ENCODE measurements at places on chromosomes 3 and 15.

DNA sequence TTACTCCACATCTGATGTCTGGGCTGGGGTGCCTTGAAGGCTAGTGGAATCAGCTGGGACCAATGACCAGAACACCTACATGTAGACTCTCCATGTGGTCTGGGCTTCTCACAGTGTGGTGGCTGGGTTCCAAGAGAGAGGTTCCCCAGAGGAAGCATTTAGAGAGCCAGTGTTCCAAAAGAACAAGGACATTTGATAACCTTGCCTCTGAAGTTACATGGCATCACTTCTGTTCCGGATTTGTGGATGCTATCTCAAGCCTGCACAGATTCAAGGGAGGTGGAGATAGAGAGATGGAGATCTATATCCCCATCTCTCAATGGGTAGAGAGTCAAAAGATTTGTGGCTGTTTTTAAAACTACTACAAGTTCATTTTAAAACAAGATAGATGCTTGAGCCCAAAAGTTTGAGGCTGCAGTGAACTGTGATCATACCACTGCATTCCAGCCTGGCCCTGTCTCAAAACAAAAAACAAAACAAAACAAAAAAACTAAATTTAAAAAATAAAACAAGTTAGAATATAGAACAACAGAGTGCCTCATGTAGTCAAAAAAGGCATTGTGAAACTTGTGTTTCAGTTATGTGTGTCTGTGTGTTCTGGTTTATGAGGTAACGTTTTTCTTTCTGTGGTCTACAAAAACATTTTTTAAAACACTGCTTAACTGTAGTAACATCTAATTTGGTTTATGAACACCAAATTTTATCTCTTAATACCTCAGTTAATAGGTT is 44.8 kb downstream of the PDE8A start:
- peaks cover 23% of the 10 kb centered on the region for H3K4me1 ChIP-seq
- peaks cover 2% of the 10 kb centered on the region for H3K27me3 ChIP-seq
- peak overlapping the region; percentile 43 for H3K27ac ChIP-seq

- H3K4me3 ChIP-seq: no peak overlapping the region
- H3K27ac ChIP-seq: no peak overlapping the region
- H3K36me3 ChIP-seq: no peaks in the 10 kb centered on the region
- peaks cover 27% of the 10 kb centered on the region for H3K27me3 ChIP-seq
- no peak for DNase-seq
These were observed 12.8 kb upstream of the BNIP2 start for GRCh38 chr15:59701880-59702279.

GRCh38 chr3:52406231-52406661 is 38.7 kb downstream of the SEMA3G start:
- H3K4me1 ChIP-seq: peaks cover 22% of the 10 kb centered on the region
- no peak overlapping the region for H3K27ac ChIP-seq
- H3K27me3 ChIP-seq: peaks cover 3% of the 10 kb centered on the region

DNA sequence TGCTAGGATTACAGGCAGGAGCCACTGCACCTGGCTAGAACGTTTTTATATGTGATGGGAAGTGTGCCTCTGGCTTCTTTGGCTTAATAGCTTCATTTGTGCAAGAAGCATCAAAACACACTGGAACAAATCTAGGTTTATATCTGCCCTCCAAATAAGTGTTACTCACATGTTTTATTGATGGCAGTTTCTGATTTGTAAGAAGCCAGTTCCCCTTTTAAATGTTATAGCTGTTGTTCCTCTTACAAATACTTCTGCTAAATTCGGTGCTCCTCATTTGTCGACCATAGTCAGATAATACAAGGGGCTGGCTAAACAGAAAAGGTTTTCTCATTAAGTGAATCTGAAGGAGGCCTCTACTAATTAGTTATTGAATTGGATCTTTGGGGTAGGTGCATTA is 307.1 kb upstream of the SEMA6D start:
- no peaks in the 10 kb centered on the region for H3K36me3 ChIP-seq
- H3K27ac ChIP-seq: no peak overlapping the region
- H3K4me1 ChIP-seq: peaks cover 59% of the 10 kb centered on the region
- no peak for DNase-seq

DNA sequence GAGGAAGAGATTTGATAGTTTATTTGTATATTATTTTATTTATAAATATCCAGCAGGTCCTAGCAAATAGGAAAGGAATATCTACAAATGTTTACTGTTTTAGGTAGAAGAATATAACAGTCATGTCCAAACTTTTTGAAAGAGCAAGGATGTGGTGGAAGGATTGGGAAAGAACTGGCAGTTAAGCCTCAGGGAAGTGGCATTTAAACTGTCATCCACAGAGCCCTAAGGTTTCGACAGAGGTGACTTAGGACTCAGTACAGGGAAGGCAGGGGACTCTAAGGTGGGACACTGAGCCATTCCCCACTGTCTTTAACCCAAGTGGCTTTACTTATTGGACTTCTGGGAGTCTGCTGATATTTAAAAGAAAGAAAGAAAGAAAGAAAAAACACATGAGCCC is 11.8 kb upstream of the TMEM87A start:
- no peaks in the 10 kb centered on the region for H3K36me3 ChIP-seq
- H3K27ac ChIP-seq: no peak overlapping the region
- H3K4me1 ChIP-seq: peaks cover 15% of the 10 kb centered on the region
- no peak for DNase-seq

- peaks cover 34% of the 10 kb centered on the region for H3K36me3 ChIP-seq
- no peak overlapping the region for H3K4me3 ChIP-seq
- H3K27me3 ChIP-seq: no peaks in the 10 kb centered on the region
- H3K4me1 ChIP-seq: peaks cover 16% of the 10 kb centered on the region
- no peak overlapping the region for H3K27ac ChIP-seq
These were observed 74.2 kb upstream of the ICE2 start for GRCh38 chr15:60553163-60553562.

DNA sequence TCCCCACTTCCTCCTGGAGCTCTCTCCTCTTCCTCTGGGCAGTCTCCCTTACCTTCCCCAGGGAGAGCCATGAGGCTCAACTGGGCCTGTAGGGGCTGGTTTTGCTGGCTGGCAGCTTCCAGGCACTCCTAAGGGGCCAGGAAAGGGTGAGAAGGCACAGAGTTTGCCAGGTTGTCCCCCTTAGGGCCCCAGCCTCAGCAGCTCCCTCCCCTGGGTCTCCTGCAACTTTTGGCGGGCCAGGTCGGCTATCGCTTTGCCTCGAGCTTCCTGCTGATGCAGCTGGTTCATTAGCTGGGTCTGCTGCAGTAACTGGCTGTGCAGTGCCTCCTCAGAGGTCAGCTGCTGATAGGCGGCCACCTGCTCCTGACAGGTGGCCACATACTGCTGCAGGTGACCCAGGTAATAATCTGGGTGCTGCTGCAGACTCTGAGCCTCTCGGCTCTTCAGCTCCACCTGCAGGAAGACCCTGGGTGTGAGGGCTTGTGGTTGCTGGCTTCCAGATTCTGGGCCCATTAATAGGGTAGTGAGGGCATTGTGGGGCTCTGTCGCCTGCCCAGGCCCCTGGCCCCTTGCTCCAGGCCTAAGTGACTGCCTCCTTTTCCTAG is 29.7 kb upstream of the OR4F6 start:
- no peak for DNase-seq
- no peaks in the 10 kb centered on the region for H3K36me3 ChIP-seq
- H3K27me3 ChIP-seq: peaks cover 27% of the 10 kb centered on the region
- H3K4me3 ChIP-seq: no peak overlapping the region
- no peaks in the 10 kb centered on the region for H3K4me1 ChIP-seq

DNA sequence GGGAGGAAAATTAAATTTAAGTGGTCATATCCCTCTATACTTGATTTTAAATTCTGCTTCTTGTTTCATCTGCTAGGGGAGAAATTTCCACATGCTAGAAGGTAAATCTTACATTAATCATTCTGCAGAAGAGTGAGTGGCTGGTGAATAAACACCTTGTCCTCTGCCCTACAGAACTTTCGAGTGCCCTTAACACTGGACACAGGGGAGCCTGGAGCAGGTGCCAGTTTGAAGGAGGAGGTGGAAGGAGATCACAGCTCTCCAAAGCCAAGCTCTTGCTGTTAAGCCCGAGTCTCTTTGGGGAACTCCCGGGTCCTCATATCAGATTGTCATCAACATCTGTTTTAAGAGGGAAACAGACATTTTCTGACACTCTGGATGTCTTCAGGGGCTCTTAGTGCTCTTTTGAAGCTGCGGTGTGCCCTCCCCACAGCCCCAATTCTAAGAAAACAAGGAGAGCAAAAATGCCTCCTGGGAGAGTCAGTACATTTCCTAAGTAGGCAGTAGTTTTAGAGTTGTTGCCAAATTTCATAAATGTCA is 31.3 kb downstream of the LAMP3 start:
- DNase-seq: no peak
- no peak overlapping the region for H3K4me3 ChIP-seq
- peaks cover 25% of the 10 kb centered on the region for H3K27me3 ChIP-seq
- H3K36me3 ChIP-seq: no peaks in the 10 kb centered on the region
- no peaks in the 10 kb centered on the region for H3K4me1 ChIP-seq

DNA sequence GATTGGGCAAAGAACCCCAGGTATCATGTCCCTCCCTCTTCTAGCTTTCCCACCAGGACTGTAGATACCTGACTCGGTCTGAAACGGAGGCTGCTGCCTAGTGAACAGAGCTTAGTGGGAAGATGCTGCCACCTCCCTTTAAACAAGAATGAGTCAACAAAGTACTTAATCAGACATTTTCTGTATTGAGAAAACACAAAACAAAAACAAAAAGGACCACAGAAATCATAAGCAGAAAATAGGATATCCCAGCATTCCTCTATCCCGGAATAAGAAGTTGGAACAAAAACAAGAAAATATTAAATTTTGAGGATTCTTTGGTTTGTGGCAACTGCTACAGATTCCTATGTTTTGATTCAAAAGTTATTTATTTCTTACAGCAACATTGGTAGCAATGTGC is 51.7 kb upstream of the COL8A1 start:
- no peaks in the 10 kb centered on the region for H3K4me1 ChIP-seq
- DNase-seq: no peak
- no peaks in the 10 kb centered on the region for H3K36me3 ChIP-seq
- H3K27ac ChIP-seq: no peak overlapping the region
